ENCODE measurements at places on chromosomes 2 and 18.

GRCh38 chr2:1494906-1495305 is 81.6 kb downstream of the TPO start:
- DNase-seq = no peak

GRCh38 chr18:13387855-13388548 is 169.4 kb downstream of the LDLRAD4 start:
- no peak for DNase-seq

GRCh38 chr2:120875431-120875830 is 139.8 kb downstream of the GLI2 start:
- no peak for DNase-seq

DNA sequence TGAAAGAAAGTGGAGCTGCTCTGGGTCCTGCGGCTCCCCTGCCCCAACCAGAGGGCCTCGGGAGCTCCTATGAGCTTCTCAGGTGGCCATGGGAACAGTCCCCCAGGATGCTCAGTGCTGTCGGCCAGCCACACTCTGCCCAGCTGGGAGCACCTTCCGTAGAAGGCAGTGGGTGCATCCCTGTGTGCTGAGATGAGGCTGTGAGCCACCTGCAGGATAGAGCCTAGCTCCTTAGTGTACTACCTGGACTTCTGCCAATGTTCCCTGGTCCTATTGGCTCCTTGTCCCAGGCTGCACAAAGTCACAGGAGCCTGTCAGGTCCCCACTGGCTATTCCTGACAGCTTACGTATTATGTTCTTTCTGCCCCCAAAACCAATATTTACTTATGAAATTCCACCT is 16.1 kb downstream of the PRELID3A start:
- DNase-seq = no peak
